ENCODE measurements at places on chromosomes 7 and 10.

DNA sequence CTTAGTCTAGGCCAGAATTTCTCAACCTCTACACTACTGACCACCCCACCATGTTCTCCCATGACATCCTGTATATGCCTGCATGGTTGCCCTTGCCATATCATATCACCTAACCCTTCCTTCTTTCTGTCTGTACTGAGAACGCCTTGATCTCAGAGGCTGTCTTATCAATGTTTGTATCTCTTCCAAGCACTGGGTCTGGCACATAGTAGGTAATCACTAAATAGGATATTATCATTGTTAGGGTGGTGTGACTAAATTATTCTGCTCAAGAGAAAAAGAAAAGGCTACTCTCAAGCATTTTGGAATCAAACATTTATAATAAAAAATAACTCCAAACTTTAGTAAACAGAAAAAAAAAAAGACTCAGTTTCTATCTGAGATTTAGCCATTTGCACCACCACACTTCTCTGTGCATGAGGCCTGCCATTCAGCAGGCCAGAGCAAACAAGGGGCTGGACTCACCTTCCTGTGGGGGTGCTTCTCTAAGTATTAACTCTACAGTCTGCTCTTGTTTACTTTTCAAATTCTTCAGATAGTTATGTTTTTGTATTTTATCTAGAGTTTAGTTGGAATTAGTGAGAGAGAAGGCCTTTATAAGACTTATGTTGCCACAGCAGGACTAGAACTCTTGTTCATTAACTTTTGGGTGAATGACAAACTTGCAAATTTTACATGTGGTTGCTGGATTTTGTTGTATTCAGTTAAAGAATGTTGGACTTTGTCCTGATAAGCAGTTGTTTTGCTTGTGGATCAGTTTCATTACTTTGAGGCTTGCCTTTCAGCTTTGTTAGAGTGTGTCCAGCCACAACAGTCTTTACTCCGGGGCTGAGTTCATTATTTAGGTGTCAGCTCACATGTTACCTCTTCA is 5.4 kb downstream of the AGBL3 start:
- no peak for DNase-seq

GRCh38 chr7:1054861-1055450 is 10.6 kb downstream of the GPR146 start:
- DNase-seq: no peak

- DNase-seq: no peak
Observed at GRCh38 chr10:63707254-63707910, 186.2 kb downstream of the REEP3 start.

DNA sequence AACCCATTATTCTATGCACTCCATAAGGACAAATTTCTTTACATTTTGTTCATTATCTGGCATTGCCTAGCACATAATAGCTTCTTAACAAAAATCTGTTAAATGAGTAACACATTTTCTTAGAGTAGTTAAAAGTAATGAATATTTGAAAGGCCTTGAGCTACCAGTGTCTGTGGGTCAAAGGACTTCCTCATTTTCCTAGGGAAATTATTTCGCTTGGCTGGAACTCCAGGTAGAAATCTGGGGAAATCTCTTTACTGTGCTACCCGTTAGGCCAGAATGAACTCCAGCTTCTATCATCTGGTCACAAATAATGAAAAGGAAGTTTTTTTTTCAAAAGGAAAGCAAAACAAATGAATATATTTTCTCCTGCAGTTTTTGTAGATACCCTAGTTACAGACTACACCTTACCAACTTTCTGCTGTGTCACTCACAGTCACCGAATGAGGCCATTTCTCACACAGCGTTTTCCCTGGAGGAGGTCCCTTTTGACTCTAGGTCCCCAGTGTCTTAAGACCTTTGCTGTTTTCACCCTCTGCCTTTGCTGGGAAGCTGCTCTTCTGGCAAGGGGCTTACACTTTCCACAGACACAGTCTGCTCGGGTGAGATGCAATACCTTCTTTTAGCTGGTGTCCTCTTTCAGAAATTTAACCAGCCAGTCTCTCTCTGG is 1.6 kb downstream of the SAMD9L start:
- DNase-seq: no peak

DNA sequence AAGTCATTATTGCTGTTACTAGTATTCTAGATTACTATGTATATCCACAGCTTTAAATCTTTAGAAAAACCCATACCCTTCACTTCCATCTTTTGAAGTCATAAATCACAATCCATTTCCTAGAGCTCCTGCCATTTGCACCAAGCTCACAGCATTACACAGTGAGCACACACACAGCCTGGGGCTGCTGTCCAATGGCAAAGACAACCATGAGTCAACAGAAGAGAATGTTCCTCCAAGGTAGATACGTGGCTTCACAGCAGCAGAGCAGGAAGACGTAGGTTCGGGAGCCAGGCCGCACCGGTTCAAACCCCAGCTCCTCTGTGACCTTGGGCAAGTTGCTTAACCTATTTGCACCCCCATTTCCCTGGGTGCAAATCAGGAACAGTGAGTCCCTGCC is 234.6 kb downstream of the DIP2C start:
- DNase-seq: no peak

GRCh38 chr10:47079204-47079580 is 168.0 kb downstream of the PTPN20 start:
- no peak for DNase-seq

GRCh38 chr7:22094413-22095342 is 149.0 kb upstream of the CDCA7L start:
- no peak for DNase-seq

GRCh38 chr7:34044306-34044643 is 138.9 kb downstream of the BMPER start:
- no peak for DNase-seq

DNA sequence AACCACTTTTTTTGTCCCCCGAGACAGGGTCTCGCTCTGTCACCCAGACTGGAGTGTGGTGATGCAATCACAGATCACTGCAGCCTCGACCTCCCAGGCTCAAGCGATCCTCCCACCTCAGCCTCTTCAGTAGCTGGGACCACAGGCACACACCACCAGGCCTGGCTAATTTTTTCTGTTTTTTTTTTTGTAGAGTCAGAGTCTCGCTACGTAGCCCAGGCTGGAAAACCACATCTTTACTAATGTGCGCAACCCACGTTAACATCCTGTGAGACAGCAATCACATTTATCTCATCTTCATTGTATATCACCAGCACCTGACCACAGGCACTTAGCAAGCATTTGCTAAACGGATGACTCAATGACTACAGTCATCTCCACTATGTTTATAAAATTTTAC is 77.8 kb upstream of the ATP6V0A4 start:
- DNase-seq: no peak

DNA sequence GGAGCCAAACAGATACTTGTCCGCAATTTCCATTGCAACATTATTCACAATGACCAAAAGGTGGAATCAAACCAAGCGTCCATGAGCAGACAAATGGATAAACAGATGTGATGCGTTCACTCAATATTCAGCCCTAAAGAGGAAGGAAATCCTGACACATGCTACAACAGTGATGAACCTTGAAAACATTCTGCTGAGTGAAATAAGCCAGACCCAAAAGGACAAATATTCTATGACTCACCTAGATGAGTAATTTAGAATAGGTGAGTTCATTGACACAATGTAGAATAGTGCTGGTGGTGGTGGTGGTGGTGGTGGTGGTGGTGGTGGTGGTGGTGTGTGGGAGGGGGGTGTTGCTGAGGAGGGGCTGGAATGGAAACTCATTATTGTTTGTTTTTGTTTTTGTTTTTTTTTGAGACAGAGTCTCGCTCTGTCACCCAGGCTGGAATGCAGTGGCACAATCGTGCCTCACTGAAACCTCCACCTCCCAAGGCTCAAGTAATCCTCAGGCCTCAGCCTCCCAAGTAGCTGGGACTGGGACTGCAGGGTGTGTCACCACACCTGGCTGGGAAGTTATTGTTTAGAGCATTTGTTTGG is 28.6 kb downstream of the SMKR1 start:
- no peak for DNase-seq

GRCh38 chr10:43354330-43354635 is 17.2 kb upstream of the FXYD4 start:
- DNase-seq: no peak

GRCh38 chr7:129252128-129252527 is 27.3 kb downstream of the AHCYL2 start:
- no peak for DNase-seq

GRCh38 chr10:35409094-35409582 is 72.8 kb downstream of the CCNY start:
- no peak for DNase-seq

DNA sequence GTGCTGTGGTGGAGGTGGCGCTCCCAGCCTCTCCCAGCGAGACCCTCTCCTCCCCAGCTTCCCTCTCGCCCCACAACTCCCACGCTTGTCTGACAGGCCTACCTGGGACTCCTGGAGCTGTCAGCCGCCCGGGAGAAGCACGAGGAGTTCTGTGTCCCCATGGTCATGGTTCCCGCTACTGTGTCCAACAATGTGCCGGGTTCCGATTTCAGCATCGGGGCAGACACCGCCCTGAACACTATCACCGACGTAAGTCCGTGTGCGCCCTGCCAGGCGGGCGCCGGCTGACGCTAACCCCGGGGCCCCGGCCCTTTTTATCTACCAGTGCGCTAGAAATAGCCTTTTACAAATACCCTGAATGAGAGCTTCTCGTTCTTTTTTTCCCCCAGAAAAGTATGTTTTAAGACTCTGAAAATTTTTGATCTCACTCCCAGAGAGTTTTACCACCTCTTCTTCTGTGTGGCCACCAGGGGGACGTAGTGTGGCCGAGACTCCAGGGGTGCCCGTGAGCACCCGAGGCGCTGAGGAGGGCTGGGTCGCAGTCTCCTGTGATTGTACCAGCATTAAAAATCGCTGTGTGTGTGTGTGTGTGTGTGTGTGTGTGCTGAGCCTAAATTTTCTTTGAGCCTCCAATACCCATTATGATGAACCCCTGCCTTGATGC is 52.6 kb downstream of the PFKP start:
- DNase-seq: peak; percentile 41

DNA sequence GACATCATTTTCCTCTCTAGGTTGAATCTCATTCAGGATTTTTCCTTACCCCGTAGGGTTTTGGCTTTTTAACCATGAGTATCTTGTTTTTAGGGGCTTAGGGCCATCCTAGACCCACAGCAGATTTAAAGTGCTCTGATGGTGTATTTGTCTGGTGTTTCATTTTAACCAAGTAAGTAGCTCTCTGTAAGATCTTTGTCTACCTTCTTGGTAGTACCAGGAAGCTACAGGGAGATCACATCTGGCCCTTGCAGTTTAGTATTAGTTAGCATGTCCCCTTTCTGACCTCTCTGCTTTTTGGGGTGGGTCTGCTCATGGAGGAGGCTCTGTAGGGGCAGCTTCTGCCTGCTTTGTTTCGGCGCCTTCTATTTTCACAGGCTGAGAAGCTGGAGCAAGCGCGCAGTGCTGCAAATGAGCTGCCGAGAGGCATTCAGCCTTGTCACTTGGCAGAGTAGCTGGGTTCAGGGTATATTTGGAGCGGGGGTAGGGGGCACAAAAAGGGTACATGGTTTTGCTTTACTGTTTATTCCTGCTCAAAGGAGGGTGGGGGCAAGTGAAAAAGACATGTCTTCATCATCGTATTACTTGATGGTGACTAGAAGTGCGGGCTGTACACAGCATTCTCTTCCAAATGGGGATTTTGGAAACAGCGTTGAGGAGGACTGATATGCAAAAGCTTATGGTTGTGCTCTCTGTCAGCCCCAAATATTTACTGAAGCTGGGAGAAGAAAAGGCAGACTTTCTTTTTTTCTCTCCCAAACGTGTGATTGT is 146.3 kb downstream of the CELF2 start:
- DNase-seq: peak; percentile 71

- DNase-seq: no peak
Observed at GRCh38 chr7:116632384-116632783, 39.6 kb upstream of the MET start.

DNA sequence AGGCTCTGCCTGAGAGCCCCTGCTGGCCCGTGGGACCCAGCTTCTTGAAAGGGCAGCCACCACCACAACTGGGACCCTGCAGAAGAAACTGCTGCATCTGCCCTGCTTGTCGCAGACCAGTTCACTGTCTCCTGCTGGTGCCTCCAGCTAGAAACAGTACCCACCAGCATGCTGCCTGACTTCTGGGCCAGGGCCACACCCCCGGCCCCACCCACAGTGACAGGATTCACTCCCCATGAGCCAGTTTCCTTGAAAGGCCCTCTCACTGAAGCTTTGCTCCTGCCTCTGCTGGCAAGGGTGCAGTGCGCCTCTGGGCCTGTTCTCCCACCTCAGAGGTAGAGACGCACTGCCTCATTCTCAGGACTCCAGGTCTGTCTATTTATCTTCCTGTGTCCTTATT is 32.4 kb downstream of the ANXA11 start:
- DNase-seq: no peak

GRCh38 chr7:68015978-68016532 is 1019.4 kb downstream of the TYW1 start:
- no peak for DNase-seq

- DNase-seq: no peak
Observed at GRCh38 chr7:115634633-115635032, 395.9 kb downstream of the TFEC start.

GRCh38 chr7:119472408-119473038 is 800.5 kb upstream of the KCND2 start:
- DNase-seq: no peak

GRCh38 chr10:95242581-95243317 is 48.1 kb downstream of the PDLIM1 start:
- peak; percentile 74 for DNase-seq

DNA sequence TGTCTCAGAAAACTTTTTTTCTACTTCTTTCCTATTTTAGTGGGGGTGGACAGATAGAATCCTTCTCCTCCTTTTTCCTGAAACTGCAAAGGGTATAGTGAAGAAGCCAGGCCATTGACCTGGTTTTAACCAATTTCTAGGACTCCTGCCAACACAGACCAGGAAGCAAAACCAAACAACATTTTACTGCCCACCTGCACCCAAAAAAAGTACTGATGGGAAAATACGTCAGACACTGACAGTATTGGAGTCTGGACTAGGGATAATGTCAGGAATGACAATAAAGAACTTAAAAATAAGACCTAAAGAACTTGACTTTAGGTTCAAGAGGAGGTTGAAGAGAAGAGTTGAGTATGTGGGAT is 5.0 kb upstream of the STEAP4 start:
- no peak for DNase-seq

- DNase-seq: no peak
Observed at GRCh38 chr10:585502-585901, 104.0 kb downstream of the DIP2C start.

- no peak for DNase-seq
Observed at GRCh38 chr10:102779680-102780526, 36.2 kb downstream of the WBP1L start.
